Sciatic nerve (tissue), 2 donors: ENCODE measurements at places on chromosomes 7 and 10. TPM values are rescaled to one million over a fixed set of nuclear protein-coding genes. Genes with fewer than 3 reads are reported as not detected.

GRCh38 chr10:77507291-77507880 is 130.2 kb downstream of the KCNMA1 start:
- no peak for DNase-seq

DNA sequence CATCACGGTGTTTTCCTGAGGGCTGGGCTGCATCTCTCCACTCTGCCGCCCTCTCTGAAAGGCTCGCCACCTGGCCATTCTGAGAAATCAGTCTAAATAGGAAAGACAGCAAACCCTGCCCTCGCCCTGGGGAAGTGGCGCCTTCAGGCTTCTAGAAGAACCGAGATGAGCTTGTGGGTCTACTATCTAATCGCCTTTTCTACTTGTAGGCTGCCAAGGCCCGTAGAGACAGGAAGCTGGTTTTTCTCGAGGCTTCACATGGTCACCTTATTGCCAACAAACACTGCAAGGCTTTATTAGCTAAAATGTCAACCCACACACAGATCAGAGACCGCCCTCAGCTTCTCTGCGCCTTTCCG is 21.4 kb downstream of the LAT2 start:
- no peak for DNase-seq

DNA sequence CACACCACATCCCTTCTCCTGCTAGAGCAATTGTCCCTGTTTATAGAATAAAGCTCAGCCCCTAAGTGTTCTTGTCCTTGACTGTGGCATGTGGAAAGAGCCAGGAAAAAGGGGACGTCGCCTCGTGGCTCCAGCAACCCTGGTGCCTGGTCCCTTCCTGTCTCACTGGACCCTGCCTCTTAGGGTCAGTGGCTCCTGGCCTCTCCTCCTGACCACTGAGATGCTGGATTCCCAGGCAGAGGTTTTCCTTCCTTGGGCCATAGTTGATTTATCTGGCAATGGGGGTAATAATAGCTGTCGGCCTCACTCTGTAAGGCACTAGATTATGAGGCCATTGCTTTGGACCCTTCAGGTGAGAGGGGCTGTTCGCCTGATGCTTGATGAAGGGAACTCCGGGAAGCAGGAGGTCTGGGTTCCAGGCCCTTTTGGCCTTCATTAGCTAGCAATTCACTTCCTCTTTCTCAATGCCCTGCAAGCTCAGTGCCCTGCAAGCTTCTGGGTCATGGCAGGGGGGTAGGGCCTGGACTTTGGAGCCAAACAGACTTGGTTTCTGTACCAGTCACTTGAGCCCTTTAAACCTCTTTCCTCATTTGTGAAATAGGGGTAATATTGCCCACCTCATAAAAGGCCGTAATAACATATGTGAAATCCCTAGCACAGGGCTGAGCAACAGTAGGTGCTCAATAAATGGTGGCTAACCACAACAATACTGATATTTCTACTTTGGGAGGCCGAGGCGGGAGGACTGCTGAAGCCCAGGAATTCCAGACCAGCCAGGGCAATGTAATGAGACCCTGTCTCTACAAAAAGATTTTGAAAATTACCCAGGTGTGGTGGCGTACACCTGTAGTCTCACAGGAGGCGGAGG is 1.1 kb downstream of the ASL start:
- DNase-seq, result no peak

GRCh38 chr7:94577357-94577756 is 67.7 kb downstream of the CASD1 start:
- no peak for DNase-seq

OR2A1 gene
- 0.22 TPM for total RNA-seq

LRRD1 gene
- total RNA-seq, result not detected
